ENCODE measurements at places on chromosomes 4 and X.

GRCh38 chrX:153970357-153971123 lies 1.1 kb downstream of the HCFC1 start:
- DNase-seq = no peak

- DNase-seq = no peak
Observed at GRCh38 chr4:15898902-15899301, 39.6 kb downstream of the FGFBP1 start.

- DNase-seq = no peak
Observed at GRCh38 chr4:96681218-96681617, 841.3 kb downstream of the PDHA2 start.

GRCh38 chr4:73731968-73732610 lies 8.3 kb upstream of the CXCL8 start:
- no peak for DNase-seq

GRCh38 chr4:79917246-79917645 lies 155.8 kb downstream of the ANTXR2 start:
- DNase-seq = no peak

DNA sequence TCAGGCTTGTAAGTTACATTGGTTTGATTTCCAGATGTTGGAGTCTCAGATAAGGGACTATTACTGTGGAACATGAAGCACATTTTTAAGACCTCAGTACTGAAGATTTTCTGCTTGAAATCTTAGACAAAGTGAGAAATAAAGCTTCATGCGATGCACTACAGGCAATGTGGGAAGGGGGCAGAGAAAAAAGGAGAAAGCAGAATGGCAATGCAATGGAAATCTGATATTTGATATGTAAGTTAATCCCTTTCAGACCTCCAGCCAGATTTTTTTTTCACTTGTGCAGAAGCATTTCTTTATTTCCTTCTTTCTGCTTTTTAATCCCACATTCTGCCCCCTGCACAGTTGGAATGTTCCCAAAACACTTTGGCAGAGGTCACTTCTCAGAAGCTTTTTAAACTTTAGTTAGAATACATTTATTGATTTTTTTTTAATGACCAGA lies 174.3 kb downstream of the ADGRL3 start:
- DNase-seq = no peak

DNA sequence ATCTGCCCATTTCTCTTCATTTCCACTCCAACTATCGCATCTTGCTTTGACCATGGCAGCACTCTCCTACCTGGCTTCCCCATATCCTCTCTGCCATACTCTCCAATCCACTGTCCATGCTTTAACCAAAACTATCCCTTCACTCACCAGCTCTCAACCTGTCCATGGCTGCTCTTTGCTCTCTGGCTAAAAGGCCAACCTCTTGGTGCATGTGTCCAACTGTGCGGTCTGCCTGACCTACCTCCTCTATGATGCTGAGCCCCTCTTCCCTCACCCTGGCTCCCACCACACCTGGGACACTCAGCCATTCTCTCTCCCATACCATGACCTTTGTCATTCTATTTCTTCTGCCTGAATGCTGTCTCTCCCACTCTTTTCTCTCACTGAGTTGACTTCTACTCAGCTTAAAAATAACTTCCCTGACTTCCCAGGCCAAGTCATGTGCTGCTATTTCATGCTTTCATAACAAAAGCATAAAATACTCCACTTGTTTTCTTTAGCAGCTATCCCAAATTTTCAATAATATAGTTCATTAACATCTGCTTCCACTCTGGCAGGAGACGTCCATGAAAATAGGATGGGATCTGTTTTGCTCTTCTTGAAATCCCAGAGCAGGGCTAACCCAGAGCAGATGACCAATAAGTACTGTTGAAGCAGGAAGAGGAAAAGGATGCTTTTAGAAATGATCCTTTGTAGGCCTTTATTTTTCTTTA lies 29.8 kb upstream of the KLF3 start:
- DNase-seq = no peak

Data from stimulated activated CD8-positive, alpha-beta memory T cell treated with anti-CD3 and anti-CD28 coated beads, Interleukin-15, amount 100 ng/mL, for 1 hour (primary cell).